ENCODE measurements at places on chromosomes 6 and 20.

DNA sequence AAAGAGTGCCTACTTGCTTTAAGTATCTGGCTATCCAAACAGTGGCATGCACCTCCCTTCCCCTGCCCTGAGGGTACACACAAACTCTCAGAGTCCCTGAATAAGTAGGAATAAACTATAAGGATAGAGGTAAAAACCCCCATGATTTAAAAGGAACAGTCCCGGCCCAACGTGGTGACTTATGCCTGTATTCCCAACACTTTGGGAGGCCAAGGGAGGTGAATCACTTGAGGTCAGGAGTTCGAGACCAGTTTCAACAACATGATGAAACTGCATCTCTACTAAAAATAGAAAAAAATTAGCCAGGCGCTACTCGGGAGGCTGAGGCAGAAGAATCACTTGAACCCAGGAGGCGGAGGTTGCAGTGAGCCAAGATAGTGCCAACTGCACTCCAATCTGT lies 22.2 kb downstream of the SAMHD1 start:
- peak; percentile 25 for DNase-seq

DNA sequence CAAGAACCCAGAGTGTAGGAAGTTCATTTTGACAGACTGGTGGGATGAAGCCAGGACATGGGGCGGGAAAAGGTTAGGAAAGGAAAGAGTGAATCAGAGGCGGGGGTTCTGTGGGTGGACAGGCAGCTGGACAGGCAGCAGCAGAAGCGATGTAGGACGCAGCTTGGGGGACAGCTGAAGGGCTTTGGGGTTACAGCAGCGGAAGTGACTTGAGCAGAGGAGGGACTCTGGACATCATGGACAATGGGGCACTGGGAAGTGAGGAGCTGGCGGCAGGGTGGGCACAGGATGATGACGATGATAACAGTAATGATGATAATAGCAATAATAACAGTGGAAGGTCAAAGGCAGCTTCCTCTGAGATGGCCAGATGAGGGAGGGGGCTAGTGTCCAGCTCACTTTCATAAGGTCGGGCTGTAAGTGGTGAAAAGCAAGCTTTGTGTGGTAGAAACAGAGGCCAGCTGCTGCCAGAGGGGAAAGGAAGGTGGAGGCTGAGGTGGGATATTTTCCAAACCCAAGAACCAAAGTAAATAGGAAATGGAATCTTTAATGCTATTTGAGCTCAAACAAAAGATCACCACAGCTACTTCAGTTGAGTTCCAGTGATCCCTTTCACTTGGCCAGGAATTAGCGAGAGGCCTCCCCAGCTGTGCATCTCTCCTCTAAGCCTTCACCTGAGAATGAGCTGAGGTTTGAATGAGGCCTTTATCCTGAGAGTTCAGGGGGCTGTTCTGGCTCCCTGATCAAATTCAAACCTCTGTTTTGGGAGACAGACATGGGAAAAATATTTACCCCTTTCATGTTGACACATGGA lies 433.5 kb downstream of the DHX35 start:
- no peak for DNase-seq

DNA sequence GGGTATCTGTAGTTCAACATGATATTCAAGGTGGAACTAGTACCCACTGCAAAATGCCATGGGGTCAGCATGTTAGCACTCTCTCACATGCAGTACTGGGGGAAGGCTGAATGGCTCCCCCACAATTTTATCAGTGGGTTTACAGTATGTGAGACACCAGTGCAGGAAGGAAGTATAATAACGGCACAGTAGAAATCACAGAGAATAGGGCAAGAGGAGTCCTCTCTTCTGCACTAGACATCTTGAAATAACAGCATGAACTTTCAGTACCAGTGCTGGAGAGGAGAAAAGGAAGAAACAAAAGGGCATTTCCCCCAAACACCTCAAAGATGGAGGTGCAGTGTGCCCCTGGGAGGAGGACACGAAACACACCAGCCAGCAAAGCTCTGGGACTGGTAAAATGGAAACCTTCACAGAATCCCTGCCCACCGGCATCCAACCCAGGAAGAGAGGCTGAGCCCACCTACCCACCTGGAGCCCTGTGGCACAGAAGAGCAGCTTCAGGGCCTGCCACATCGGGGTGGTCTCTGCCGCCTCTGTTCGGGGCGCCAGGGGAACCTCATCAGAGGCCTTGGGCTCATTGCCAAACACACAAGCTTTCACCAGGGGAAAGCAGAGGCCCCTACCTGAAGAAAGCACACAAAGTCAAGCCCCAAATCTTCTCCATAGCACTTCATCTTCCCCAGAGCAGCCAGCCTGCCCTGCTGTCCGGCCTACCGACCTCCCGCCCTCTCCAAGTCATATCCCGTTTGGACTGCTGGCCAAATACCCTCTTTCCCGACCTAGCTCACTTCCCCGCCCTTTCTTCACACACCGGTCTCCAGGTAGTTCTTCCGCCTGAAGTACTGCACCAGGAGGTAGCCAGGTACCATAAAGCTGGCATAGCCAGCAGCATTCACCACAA lies 1.2 kb downstream of the SLC35B2 start:
- no peak for DNase-seq

- DNase-seq = no peak
Measured at GRCh38 chr6:152701081-152701862, 3.6 kb downstream of the MYCT1 start.

GRCh38 chr20:62275219-62275618 lies 27.6 kb upstream of the ADRM1 start:
- no peak for DNase-seq

- DNase-seq = no peak
Measured at GRCh38 chr6:157724960-157725741, 97.9 kb upstream of the SNX9 start.

- no peak for DNase-seq
Measured at GRCh38 chr20:59242714-59243626, 57.4 kb upstream of the EDN3 start.

GRCh38 chr6:162907876-162908481 lies 180.2 kb downstream of the PACRG start:
- no peak for DNase-seq

GRCh38 chr20:57090590-57091560 lies 175.6 kb downstream of the BMP7 start:
- DNase-seq = no peak

GRCh38 chr6:105896052-105896820 lies 189.9 kb upstream of the PRDM1 start:
- DNase-seq = no peak

DNA sequence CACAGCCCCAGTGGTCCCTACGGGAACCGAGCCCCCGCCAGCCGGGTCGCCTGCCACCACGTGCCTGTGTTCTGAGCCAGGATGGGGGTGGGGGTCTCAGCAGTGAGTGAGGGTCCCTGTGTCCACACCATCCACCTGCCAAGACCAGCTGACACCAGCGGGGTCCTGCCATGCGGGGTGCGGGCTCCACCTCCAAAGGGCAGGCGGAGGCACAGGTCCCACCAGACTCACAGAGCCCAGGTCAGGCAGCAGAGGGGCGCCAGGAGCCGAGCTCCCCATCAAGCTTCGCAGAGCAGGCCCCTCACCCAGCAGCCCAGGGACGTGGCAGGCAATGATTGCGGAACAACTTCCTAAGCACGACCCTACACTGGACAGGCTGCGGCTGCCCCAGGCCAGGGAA lies 50.5 kb downstream of the KCNQ2 start:
- no peak for DNase-seq

GRCh38 chr20:50928469-50928868 lies 2.8 kb downstream of the ADNP start:
- no peak for DNase-seq

DNA sequence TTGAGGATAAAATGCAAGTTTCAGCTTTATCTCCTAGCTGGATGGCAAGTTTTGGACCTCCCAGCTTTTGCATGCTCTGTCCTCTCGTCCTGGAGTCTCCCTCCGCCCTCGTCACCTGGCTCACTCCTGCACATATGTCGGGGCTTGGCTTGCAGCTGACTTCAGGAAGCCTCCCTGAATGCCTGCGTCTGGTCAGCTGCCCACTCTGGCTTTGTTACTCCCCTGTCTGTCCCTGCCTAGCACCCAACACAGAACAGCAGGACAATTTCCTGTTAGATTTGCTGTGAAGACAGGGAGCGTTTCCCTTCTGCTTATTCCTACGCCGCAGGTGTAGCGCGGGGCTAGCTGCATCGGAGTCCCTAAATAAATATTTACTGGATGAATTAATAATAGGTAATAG lies 5.4 kb downstream of the JPH2 start:
- no peak for DNase-seq

- no peak for DNase-seq
Measured at GRCh38 chr6:2589171-2589661, 161.5 kb downstream of the MYLK4 start.

DNA sequence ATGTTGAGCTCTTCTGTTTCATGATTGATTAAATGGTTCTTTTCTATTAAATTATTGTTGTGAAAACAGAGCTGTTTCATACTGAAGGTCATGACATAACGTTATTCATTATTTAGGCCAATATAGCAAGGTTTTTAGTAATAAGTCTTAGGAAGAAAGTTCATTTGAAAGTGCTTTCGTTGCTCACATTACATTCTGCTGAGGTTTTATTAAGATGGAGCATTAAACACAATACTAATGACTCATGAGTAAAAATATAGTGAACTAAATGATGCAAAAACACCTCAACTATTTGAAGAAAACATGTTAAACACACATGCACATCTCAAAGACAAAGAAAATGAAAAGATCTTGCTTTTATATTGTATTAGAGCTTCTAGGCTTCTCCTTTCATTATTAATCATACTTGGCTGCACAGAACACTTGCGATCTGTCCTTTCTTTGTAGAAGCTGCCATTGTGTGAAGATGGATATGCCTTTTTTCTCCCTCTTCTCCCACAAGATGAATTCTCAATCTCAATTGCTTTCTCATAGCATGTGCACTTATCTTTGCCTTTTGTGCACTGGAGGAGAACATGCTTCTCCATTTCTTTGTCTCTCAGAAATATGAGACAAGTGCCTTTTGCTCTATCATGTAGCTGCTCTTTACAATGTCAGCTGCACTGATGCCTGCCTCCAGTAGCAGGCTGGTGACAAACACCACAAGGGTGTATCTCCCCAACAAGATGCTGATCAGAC lies 312.4 kb downstream of the PHF3 start:
- no peak for DNase-seq

DNA sequence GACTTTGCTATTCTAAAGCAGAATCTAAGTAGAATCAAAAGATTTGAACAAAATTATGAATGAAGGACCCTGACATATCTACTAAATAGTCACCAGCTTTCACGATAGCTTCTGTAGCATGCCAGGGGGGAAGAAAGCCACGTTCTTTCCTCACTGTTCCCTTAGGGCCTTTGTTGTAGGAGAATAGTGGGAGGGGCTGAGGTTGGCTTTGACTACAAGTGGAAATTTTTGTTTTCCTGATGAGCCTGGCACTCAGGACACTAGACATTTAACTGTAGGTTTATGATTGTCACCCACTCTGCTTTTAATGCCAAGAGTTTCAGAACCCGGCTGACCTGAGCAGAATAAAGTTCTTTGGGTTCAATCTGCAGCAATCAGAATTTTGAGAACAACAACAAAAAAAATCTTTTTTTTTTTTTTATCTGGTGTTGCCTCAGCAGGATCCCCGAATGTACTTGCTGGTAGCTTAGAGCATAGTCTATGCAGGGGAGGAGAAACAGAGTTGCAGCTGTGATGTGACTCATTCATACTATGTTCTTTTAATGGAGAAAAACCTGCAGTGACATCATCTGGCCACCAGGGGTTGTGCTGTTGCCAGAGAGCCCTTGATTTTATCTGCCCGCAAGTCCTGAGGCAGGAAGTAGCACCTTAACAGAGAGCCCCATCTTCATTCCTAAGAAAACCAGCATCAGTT lies 38.5 kb downstream of the TPD52L1 start:
- DNase-seq = peak; percentile 59

GRCh38 chr6:54717849-54718455 lies 128.6 kb upstream of the FAM83B start:
- DNase-seq = peak; percentile 71

GRCh38 chr6:43910638-43911353 lies 140.8 kb downstream of the VEGFA start:
- DNase-seq = no peak

DNA sequence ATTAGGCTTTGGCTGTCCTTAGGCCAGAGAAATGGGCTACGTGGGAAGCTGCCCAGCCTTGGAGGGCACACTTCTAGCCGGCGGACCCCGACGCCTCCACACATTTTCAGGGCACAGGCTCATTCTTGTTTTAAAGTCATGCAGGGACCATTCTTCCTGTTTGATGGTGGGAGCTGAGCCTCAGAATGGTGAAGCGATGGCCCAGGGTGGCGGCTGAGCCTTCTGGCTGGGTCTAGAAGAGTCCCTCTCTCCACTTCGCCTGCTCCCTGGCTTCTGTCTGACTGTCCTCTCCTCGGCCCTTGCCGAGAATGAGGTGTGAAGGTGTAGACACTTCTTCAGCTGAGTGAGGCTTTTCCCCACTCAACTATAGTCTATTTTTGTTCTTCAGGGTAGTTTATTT lies 114.4 kb downstream of the SULF2 start:
- DNase-seq = no peak

GRCh38 chr6:124090491-124090890 lies 286.8 kb downstream of the NKAIN2 start:
- DNase-seq = no peak

GRCh38 chr20:841568-842546 lies 8.3 kb downstream of the FAM110A start:
- no peak for DNase-seq

DNA sequence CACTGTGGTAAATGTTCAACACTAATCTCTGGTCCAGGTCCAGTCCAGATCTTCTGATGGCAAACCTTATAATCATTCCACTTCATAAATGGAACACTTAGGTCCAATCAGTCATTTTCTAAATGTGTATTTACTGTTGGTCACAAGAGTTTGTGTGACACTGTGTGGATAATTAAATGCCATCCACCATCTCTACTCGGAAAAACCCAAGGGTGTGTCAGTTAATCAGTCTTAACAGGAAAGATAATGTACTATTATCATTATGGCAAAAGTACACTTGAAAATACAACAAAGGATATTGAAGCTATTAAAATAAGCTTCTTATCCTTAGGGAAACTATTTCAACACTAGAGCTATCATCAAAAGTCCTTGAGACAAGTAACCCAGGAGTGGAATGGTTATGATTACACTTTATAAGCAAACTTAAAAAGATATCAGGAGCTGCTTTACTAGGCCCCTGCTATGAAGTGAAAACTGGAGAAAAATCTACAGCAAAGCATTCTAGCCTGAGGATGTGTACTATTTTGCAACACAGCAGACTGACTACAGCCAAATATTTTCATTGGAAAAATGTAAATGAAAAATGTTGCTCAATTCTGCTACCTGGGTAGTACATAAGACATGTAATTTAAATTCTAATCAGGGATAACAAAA lies 227.9 kb downstream of the LAMA2 start:
- DNase-seq = no peak

GRCh38 chr6:118186672-118187567 lies 279.9 kb downstream of the SLC35F1 start:
- no peak for DNase-seq

DNA sequence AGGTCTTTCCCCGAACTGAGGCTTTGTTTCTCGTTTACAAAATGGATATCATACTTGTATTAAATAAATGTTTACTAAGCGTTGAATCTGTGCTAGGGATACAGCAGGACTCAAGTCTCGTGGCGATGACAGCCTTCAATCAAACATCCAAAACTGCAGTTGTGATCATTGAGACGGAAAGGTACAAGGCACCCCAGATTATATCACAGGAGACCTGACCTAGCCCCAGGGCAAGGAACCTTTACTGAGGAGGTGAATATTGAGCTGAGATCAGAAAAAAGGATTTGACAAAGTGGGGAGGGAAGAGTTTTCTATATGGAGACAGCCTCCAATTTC lies 476 bp downstream of the AAR2 start:
- DNase-seq = no peak

- DNase-seq = peak; percentile 67
Measured at GRCh38 chr6:24520929-24521546, 26.3 kb downstream of the ALDH5A1 start.

Measured in sciatic nerve (tissue), 2 donors.